ENCODE measurements at places on chromosomes 2 and 18. TPM values are rescaled to one million over a fixed set of nuclear protein-coding genes. Genes with fewer than 3 reads are reported as not detected.

KYNU gene
- 31.9 TPM for polyA plus RNA-seq

PLEKHH2 gene
- polyA plus RNA-seq, result 7.4 TPM

PGAP1 gene
- polyA plus RNA-seq, result 6.7 TPM

RNPEPL1 gene
- polyA plus RNA-seq, result 28.9 TPM

TIGD1 gene
- 6.8 TPM for polyA plus RNA-seq

TMEM198 gene
- 7.3 TPM for polyA plus RNA-seq

PTMA gene
- 583 TPM for polyA plus RNA-seq

MALL gene
- 17.4 TPM for polyA plus RNA-seq

KCNF1 gene
- polyA plus RNA-seq, result 0.70 TPM

TMEM182 gene
- 4.1 TPM for polyA plus RNA-seq

AGXT gene
- polyA plus RNA-seq, result 0.51 TPM

MC2R gene
- polyA plus RNA-seq, result 0.24 TPM

EHD3 gene
- 3.5 TPM for polyA plus RNA-seq

TRIM43 gene
- polyA plus RNA-seq, result 0.34 TPM

SMAD7 gene
- 7.5 TPM for polyA plus RNA-seq

CDH20 gene
- 0.88 TPM for polyA plus RNA-seq

LANCL1 gene
- 126 TPM for polyA plus RNA-seq

LOXHD1 gene
- polyA plus RNA-seq, result 59.4 TPM

IKZF2 gene
- 3.0 TPM for polyA plus RNA-seq

CPS1 gene
- 21.6 TPM for polyA plus RNA-seq

GALNT5 gene
- polyA plus RNA-seq, result 0.45 TPM

KHK gene
- polyA plus RNA-seq, result 11.5 TPM

PLB1 gene
- polyA plus RNA-seq, result 10.9 TPM

HADHA gene
- 161 TPM for polyA plus RNA-seq

SLC16A14 gene
- polyA plus RNA-seq, result 2.0 TPM

UGT1A8 gene
- polyA plus RNA-seq, result not detected

SLC11A1 gene
- polyA plus RNA-seq, result 2.8 TPM

CCDC141 gene
- polyA plus RNA-seq, result 2.2 TPM

KCNJ3 gene
- 0.30 TPM for polyA plus RNA-seq

NTSR2 gene
- polyA plus RNA-seq, result not detected

COBLL1 gene
- 5.4 TPM for polyA plus RNA-seq

SGO2 gene
- 11.9 TPM for polyA plus RNA-seq

ADI1 gene
- polyA plus RNA-seq, result 41.1 TPM

MARCHF4 gene
- 0.09 TPM for polyA plus RNA-seq

KANSL3 gene
- 108 TPM for polyA plus RNA-seq

COLEC11 gene
- 12.7 TPM for polyA plus RNA-seq

RAD51AP2 gene
- 2.7 TPM for polyA plus RNA-seq

SOX11 gene
- polyA plus RNA-seq, result 0.05 TPM

Data from testis (tissue), 5 donors.